Activated CD4-positive, alpha-beta T cell treated with anti-CD3 and anti-CD28 coated beads, Interleukin-10, Interleukin-2, amounts not matched to agents 100 ng/mL and 50 ng/mL, durations not matched to agents 16 hours and 8 hours (primary cell): ENCODE measurements at places on chromosomes 1 and 21.

DNA sequence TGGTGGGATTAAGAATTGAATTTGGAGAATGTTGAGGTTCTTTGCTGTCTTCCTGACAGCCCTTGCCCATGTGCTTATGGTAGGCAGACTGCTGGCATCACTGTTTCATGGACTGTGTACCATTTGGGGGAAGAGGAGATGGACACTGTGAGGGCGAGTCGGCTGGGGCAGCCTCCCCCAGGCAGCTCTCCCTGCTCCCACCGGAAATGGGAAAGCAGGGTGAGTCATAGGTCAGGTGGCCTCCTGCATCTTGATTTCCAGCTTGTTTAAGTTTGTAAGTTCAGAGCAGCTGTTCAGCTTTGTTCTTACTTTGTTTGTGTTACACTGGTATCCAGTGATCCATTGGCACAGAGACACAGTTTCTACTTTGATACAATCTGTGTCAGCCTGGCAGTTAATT lies 87.2 kb upstream of the CNIH3 start:
- no peak for DNase-seq

DNA sequence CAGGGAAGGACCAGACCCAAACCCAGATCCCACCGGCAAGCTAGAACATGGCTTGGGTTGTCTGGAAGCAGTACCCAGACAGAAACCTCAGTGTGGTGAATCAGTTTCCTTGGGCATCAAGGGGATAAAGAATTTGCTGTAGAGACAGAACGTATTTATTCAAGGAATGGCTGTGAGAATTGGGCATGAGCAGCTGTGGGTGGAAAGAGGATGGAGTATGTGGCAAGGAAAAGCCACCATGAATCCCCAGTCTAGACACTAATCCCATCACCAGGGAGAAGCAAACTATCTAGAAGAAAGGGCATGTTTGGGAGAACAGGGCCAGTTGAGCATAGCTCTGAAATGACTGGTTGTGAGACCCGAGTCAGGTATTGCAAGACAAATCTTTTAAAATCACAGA lies 109.2 kb downstream of the TOMM20 start:
- no peak for DNase-seq

DNA sequence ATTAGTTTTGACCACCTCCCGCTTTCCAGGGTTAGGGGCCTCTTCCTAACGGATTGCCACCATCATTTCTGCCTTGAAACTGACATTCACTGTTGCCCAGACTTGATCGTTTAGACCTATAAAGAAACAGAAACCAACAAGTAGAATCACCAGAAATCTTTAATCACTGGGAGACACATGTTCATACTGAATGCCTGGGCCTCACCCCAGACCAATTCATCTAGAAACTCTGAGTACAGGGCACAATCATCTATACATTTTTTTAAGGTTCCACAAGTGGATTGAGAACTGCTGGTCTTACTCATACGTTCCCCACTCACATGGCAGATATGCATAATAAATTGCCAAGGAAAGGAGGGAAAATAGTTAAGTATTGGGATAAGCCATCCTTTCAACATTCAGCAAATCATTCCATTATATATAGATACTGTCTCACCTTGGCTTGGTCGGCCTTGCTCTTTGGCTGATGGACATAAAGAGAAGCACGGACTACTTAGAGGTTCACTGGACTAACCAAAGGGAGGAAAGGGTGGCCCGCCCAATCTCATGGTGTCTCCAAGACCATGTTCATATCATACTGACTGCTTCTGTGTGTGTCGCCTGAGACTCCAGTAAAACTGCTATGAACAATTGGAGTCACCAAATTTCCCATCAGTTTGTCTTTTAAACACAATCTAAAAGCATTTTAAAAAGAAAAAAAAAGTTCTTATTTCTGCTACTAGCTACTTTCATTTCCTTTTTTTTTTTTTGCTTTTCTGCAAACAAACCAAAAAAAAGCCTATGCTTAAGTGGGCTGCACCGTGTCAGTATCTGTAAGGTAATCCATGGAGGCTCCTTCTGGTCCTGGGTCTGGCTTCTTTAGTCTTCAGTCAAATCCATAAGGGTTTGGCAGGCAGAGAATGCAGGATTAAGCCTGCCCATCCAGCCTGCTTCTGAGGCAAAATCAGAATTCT lies 9.4 kb upstream of the TARBP1 start:
- peak; percentile 91 for DNase-seq

- DNase-seq: peak; percentile 78
Observed at GRCh38 chr1:39799770-39800470, 11.3 kb upstream of the BMP8B start.

DNA sequence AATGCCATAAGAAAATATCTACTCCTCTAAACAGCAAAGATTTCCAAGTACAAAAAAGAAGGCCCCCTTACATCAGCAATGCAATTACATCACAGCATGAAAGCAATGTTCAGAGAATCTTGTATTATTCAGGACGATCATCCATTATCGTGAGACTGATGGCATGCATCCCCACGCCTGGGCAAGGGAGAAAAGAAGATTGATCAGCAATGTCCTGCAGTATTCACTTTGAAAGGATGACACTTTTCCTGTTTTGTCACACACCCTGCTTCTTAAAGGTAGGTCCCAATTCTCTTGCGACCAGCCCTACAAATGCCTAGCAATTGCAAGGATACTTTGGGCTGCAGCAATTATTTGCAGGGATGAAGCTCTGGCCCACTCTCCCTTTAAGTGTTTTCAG lies 108.7 kb downstream of the TOMM20 start:
- no peak for DNase-seq

DNA sequence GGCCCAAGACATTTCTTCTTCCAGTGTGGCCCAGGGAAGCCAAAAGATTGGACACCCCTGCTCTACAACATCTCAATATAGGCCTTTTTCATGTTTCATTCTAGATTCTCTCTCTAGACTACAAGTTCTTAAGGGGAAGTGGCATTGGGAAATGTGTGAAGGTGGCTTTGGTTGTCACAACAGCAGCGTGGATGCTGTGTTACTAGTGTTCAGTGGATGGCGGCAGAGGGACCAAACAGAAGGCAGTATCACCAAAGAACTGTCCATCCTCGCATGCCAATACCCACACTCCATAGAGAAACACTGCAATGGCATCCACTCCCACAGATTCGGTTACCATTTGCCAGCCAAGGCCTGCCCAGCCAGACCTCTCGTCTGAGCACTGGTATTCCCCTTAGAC lies 24.3 kb upstream of the IFNAR2 start:
- DNase-seq: no peak

DNA sequence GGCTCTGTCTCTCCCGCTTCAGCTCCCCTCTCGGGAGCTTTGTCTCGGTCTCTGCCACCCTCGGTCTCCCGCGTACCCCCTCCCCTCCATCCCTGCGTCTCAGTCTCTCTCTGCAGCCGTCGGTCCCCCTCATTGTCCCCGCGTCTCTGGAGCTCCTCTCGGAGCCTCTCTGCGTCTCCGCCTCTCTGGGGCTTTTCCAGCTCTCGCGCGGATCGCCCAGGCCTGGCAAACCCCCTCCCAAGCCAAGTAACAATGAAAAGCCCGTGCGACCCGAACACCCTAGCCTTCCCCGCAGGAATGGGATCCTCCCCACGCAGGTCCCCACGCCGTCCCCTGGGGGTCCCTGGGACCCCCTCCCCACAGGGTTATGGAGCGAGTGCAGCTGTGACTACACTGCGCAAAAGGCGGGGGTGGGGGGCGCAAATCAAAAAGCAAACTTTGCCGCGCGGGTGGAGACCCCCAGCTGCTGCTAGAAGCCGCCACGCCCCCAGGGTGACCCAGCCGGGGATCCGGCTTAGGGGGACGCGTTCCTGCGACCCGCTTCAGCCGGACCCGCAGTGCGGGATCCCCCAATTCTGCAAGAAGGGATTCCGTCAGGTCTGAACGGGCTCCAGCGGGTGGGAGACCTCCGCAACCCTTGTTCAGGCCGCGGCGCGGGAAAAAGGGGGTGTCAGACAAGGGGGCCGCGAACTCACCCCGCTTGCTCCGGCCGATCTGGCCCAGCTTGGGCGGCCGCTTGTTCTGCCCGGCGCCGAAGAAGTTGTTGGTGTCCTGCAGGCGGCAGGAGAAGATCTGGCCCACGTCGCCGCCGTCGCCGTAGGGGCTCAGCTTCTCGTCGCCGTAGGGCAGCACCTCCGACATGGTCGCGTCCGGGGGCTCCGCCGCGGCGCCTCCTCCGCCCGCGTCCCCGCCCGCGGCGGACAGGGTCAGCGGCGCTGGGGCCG lies 1.2 kb downstream of the CAMK2N1 start:
- DNase-seq: no peak

DNA sequence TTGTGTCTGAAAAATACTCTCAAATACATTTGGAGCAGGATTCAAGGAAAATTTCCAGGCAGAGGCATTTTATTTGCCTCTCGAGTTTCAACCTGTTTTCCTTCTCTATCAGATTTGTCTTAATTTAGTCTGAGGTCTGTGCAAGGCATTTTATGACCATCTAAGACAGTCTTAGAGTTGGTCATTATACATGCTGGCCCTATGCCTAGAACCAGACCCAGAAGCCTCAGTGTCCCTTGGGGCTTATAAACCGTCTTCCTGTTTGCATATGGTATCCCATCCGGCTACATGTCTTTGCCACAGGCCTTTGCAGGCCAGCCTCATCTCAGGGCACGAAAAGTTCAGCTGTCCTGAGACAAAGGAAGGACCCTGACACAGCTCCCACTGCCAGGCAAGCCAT lies 346.1 kb downstream of the SIPA1L2 start:
- DNase-seq: no peak

DNA sequence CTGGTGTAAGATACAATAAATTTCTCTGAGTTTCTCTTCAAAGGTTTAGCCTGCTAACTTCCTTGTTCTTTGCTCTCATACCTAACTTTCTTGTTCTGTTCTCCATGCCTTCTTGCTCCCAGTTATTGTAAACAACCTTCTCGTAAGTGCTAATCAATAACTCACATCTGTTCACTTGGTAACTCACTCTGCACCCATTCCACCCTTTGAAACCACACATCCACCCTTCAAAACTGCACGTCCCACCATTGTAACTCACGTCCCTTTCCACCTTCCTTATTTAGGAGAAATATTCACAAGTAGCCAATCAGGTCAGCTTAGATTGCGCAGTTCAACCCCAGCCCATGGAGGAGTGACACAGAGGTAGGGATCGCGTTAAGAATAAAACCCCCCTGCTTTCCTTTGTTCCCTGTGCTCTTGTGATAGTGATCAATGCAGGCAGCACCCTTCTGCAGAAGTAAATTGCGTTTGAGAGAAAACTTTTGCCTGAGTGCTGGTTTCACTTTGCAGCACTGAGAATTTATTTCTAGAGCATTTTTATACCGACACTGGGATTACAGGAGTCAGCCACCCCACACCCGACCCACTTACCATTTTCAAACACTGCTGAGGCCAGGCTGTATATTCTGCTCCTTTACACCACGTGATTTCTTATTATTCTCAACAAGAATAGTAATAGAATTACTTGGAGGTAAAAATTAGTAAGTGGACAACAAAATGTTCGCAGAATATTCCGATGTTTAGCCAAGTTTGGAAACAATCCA lies 789.2 kb upstream of the RGS18 start:
- no peak for DNase-seq

DNA sequence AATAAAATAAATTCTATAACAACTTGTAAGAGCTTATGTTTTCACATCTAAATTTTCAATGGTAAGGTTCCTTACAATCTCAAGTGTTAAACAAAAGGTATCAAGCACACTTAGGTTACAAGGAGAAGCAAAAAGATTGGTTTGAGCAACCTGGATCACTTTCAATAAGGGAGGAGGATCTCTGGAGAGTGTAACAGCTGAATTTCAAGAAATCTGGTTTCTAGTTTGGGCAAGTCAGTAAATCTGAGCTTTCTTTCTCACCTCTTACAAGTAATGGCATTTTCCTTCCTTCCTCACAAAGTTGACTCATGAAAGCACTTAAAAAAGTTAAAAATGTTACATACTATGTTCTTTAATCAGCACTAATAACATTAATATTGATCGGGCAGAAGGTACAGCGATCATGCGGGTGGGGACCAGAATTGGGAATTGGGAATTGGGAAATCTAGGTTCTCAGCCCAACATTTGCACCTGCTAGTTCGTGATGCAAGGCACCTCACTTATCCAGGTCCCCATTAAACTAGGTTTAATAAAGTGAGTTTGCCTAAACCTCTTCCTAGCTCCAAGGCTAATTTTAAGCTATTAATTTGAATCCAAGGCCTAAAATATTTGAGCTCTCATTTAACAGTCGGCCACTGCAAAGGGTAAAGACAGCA lies 3.1 kb downstream of the NUCKS1 start:
- DNase-seq: no peak

DNA sequence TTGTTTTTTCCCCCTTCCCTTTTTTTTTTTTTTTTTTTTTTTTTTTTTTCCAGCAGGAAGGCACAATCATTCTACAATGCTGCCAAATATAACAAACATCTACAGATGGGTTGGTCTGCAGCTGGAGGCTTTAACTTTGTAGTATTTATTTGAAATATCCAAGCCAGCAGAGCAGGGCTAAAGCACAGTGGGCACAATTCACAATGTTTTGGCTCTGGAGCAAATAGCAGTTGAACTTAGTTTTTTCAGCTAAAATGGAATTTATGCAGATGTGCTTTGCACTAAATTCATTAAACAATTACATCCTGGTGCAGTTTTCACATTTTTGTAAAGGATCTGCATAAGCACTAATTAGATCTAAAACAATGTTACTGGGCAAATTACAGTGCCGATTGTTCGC lies 39.8 kb upstream of the ZBTB18 start:
- DNase-seq: no peak

DNA sequence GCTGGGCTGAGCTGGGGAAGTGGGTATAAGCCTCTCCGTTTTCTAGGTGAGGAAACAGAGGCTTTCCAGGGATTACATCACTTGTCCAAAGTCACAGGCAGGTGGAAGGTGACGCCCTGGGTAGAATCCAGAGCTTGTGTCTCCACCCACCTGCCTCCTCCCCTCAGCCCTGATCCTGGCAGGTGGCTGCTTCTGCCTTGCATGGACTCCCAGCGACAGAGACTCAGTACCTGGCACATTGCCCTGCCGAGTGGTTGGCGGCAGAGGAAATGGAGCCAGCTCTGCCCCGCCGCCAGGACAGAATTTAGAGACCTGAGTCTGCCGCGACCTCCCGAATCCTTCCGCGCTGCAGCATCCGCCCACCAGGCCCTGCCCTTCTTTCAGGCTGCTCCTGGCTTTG lies 2.1 kb downstream of the PLA2G2E start:
- DNase-seq: no peak

DNA sequence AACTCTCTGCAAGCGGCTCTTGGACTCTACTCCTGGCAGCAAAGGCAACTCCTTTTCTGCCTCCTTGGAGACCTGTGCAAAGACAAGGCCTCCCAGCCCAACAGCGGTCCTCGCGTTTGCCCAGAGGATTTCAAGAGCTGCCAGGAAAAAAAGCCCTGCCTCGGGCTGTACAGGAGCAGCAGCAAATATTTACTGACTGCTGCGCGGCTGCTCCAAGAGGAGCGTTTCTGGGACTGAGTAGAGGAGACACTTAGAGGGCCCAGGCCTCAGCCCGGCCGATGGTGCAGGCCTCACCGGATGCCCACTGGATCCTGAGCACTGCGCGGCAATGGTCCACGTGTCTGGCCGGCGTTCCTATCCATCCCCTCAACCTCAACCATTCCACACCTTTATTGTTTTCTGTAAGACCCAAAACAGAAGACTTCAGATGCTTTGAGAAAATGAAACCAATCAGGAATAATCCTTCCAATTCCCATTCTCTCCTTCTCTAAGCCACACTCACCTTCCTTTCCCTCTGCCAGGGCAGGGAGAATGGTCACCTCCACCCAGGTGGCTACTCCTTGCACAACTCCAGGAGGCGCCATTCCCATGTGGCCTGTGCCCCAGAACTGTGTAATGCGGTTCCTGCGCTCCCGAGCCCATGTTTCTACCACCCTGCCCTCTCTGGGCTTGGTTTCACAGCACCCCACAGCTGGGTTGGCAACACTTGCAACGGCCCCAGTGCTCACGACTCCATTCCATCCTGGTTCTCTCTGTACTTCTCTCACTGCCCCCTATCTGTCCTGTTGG lies 215.8 kb downstream of the TRABD2B start:
- no peak for DNase-seq

- DNase-seq: peak; percentile 69
Observed at GRCh38 chr1:172704001-172704400, 45.1 kb downstream of the FASLG start.
